ENCODE measurements at places on chromosomes 3 and 15. TPM values are rescaled to one million over a fixed set of nuclear protein-coding genes. Genes with fewer than 3 reads are reported as not detected.

- H3K4me3 ChIP-seq: no peak overlapping the region
- no peaks in the 10 kb centered on the region for H3K27me3 ChIP-seq
- H3K27ac ChIP-seq: no peak overlapping the region
- DNase-seq: no peak
- no peaks in the 10 kb centered on the region for H3K36me3 ChIP-seq
- H3K4me1 ChIP-seq: peaks cover 13% of the 10 kb centered on the region
Measured at GRCh38 chr15:100461049-100461448, 67.7 kb downstream of the CERS3 start.

- H3K4me3 ChIP-seq: no peak overlapping the region
- no peaks in the 10 kb centered on the region for H3K36me3 ChIP-seq
- no peaks in the 10 kb centered on the region for H3K4me1 ChIP-seq
Measured at GRCh38 chr3:189516039-189516438, 115.2 kb upstream of the TP63 start.

- no peaks in the 10 kb centered on the region for H3K4me1 ChIP-seq
- no peaks in the 10 kb centered on the region for H3K27me3 ChIP-seq
Measured at GRCh38 chr3:288417-288816, 91.9 kb downstream of the CHL1 start.

LTF gene
- not detected for total RNA-seq

POC1A gene
- 1.1 TPM for total RNA-seq

GRCh38 chr3:2274526-2274925, 175.9 kb downstream of the CNTN4 start:
- no peak overlapping the region for H3K27ac ChIP-seq
- DNase-seq: no peak
- no peaks in the 10 kb centered on the region for H3K27me3 ChIP-seq

DNA sequence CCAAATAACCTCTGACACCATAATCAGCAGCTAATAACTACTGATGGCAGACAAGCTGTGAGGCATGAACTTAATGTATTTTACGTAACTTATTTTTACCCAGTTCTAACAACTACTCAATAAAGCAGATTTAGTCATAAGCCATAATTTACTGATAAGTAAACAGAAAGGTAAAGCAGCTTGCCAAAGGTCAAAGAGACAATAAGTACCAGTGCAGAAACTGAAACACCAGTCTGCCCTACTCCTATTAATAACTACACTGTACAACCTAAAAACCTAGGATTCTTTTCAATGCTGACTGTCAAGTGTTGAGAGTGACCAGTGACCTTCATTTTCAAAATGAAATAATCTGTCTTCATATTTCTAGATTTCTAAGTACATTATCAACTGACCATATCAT, 152.2 kb downstream of the NR2E3 start:
- H3K27me3 ChIP-seq: no peaks in the 10 kb centered on the region
- H3K27ac ChIP-seq: no peak overlapping the region
- peaks cover 3% of the 10 kb centered on the region for H3K36me3 ChIP-seq
- no peaks in the 10 kb centered on the region for H3K4me1 ChIP-seq
- no peak overlapping the region for H3K4me3 ChIP-seq

DNA sequence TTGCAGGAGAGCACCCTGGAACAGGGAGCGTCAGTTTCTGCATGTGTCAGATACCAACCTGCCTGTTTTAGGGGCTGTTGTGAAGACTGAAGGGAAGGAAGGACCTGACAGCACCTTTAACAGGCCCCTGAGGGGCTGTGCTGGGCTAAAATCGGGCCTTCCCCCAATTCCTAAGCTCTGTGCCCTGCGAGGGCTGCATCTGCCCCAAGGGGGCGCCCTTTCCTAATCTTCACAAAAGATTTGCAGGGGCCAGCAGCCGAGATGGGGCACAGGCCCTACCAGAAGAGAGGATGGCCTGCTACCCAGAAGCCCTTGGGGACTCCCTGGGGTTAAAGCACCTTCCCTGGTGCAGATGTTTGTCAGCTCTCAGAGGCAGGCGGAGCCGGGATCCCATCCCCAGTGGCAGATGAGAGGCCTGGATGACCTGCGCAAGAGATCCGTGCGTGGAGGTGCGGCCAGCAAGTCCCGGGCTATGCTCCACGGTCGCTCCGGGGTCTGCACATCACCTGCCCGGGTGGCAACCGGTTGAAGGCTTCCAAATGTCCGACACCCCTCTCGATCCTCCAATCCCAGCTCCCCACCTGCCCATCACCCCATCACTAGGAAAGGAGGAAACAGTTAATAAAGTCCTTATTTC, 53.6 kb downstream of the RHCG start:
- no peak overlapping the region for H3K4me3 ChIP-seq
- DNase-seq: no peak
- no peaks in the 10 kb centered on the region for H3K4me1 ChIP-seq
- H3K27ac ChIP-seq: no peak overlapping the region
- no peaks in the 10 kb centered on the region for H3K36me3 ChIP-seq
- H3K27me3 ChIP-seq: no peaks in the 10 kb centered on the region

- no peak overlapping the region for H3K27ac ChIP-seq
- DNase-seq: no peak
- no peaks in the 10 kb centered on the region for H3K4me1 ChIP-seq
- H3K27me3 ChIP-seq: no peaks in the 10 kb centered on the region
- H3K36me3 ChIP-seq: no peaks in the 10 kb centered on the region
- H3K4me3 ChIP-seq: no peak overlapping the region
Measured at GRCh38 chr15:70127288-70127746, 29.6 kb upstream of the TLE3 start.

DNA sequence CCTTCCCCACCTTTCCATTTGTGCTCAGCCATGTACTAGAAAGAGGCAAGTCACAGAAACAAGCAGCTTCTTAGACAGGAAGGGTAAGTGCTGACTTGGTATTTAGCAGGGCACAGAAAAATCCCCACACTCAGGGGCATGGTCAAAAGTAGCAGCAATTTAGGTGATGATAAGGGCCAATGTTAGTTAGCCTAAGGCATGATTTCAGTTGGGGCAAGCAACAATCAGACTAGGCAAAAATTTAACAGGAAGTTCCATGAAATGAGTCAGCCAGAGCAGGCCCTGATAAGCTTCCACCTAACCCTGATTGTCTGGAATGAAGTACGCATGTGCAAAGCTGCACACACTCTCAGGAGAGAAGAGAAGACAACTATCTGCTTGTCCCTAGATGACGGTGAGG, 423.4 kb upstream of the UBE2E2 start:
- H3K4me3 ChIP-seq: no peak overlapping the region
- H3K4me1 ChIP-seq: no peaks in the 10 kb centered on the region
- H3K27me3 ChIP-seq: no peaks in the 10 kb centered on the region

DNA sequence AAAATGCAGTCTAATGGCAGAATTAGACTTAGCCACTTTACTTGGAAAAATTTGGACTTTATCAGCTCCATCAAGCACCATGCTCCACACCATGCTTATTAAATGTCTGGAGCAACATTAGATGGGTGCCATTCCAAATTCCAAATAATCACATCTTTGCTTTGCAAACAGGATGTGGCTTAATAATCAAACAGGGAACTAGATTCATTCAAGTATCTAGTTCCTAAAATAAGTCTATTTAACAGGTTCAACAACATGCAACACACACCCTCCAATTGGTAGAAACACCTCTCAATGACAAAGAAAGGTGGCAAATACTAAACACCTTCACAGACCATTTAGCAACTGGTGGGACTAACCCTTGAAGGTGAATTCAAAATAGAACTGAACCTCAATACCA, 3.5 kb downstream of the HEXA start:
- DNase-seq: no peak
- no peak overlapping the region for H3K4me3 ChIP-seq
- H3K4me1 ChIP-seq: peaks cover 38% of the 10 kb centered on the region
- no peak overlapping the region for H3K27ac ChIP-seq

DNA sequence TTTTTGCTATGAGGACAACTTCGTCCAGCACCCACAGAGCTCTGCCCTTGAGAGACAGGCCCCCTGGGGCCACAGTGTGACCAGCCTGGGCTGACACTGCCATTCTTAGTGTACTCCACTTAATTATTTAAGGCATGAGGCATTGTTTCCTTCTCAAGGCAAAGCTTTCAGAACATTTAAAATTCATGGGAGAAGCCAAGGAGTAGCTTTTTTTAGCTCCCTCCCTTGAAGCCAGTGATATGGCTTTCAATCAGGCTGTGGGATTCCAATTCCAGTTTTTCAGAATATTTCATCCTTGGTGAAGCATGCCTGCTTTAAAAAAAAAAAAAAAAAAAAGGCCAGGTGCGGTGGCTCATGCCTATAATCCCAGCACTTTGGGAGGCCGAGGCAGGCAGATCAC, 21.3 kb downstream of the HOMER2 start:
- no peaks in the 10 kb centered on the region for H3K36me3 ChIP-seq
- H3K27ac ChIP-seq: no peak overlapping the region
- H3K4me1 ChIP-seq: no peaks in the 10 kb centered on the region
- H3K4me3 ChIP-seq: no peak overlapping the region
- DNase-seq: no peak
- H3K27me3 ChIP-seq: no peaks in the 10 kb centered on the region

DNA sequence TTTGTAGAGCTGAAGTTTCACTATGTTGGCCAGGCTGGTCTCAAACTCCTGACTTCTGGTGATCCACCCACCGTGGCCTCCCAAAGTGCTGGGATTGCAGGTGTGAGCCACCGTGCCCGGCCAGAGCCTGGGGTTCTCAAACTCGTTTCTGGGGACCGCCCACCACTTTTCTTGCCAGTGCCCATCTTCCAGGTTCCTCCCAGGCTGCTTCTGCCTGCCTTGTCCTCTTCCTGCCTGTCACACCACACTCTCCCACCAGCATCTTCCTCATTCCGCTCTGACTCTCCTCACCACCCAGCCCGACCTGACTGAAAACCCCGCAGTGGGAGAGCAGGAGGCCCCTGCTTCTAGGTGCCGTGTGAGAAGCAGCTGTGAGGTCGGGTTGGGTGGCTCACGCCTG, 3.1 kb upstream of the DYNLT2B start:
- peaks cover 11% of the 10 kb centered on the region for H3K4me1 ChIP-seq
- DNase-seq: no peak
- H3K4me3 ChIP-seq: no peak overlapping the region
- H3K27me3 ChIP-seq: no peaks in the 10 kb centered on the region
- H3K36me3 ChIP-seq: no peaks in the 10 kb centered on the region

DNA sequence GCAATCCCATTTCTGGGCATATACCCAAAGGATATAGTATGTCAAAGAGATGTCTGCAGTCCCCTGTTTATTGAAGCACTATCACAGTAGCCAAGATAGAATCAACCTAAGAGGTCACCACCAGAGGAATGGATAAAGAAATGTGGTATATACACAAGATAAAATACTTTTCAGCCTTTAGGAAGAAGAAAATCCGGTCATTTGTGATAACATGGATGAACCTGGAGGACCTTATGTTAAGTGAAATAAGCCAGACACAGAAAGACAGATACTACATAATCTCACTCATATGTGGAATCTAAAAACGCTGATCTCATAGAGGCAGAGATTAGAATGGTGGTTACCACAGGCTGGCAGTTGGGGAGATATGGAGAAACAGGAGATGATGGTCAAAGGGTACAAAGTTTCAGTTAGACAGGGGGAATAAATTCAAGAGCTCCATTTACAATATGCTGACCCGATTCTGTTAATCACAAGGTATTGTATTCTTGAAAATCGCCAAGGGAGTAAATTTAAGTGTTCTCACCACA, 195.8 kb downstream of the MTHFS start:
- DNase-seq: no peak
- no peak overlapping the region for H3K27ac ChIP-seq
- H3K36me3 ChIP-seq: no peaks in the 10 kb centered on the region
- H3K4me3 ChIP-seq: no peak overlapping the region
- no peaks in the 10 kb centered on the region for H3K4me1 ChIP-seq

ROPN1 gene
- not detected for total RNA-seq

DNA sequence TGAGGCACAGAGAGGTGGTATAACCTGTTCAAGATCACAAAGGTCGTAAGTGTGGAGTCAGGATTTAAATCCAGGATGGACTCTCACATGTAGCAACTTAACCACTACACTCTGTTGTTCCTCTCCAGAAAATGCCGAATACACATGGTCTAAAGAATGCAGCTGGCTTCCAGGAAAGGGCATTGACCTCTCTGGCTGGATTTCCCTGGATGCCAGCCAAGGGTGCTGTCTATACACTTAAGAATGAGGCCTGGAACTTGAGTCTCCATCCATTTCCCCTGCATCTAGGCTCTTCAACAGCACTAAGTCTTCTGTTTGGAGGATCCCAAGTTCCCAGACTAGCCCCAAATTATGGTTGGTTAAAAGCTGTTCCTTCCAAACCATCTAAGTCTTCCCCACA, 60.5 kb downstream of the CERS3 start:
- no peaks in the 10 kb centered on the region for H3K36me3 ChIP-seq
- no peaks in the 10 kb centered on the region for H3K27me3 ChIP-seq
- H3K4me1 ChIP-seq: peaks cover 13% of the 10 kb centered on the region
- H3K4me3 ChIP-seq: no peak overlapping the region
- H3K27ac ChIP-seq: no peak overlapping the region

GRCh38 chr15:92937901-92938300, 37.8 kb downstream of the CHD2 start:
- H3K27ac ChIP-seq: no peak overlapping the region
- peaks cover 24% of the 10 kb centered on the region for H3K4me1 ChIP-seq
- no peak overlapping the region for H3K4me3 ChIP-seq
- H3K36me3 ChIP-seq: peaks cover 73% of the 10 kb centered on the region
- no peaks in the 10 kb centered on the region for H3K27me3 ChIP-seq

GRCh38 chr15:60731583-60732130, 252.7 kb upstream of the ICE2 start:
- H3K36me3 ChIP-seq: no peaks in the 10 kb centered on the region
- H3K4me3 ChIP-seq: no peak overlapping the region
- no peak for DNase-seq
- no peaks in the 10 kb centered on the region for H3K27me3 ChIP-seq
- peaks cover 27% of the 10 kb centered on the region for H3K4me1 ChIP-seq

KNG1 gene
- not detected for total RNA-seq

- no peak overlapping the region for H3K4me3 ChIP-seq
- peaks cover 25% of the 10 kb centered on the region for H3K4me1 ChIP-seq
- no peaks in the 10 kb centered on the region for H3K36me3 ChIP-seq
- no peak overlapping the region for H3K27ac ChIP-seq
- no peaks in the 10 kb centered on the region for H3K27me3 ChIP-seq
Measured at GRCh38 chr15:91520850-91521249, 332.7 kb upstream of the SLCO3A1 start.

- peaks cover 5% of the 10 kb centered on the region for H3K27me3 ChIP-seq
- H3K27ac ChIP-seq: no peak overlapping the region
- H3K36me3 ChIP-seq: no peaks in the 10 kb centered on the region
- H3K4me1 ChIP-seq: no peaks in the 10 kb centered on the region
- DNase-seq: no peak
Measured at GRCh38 chr3:120801484-120801883, 58.9 kb downstream of the GTF2E1 start.

MB21D2 gene
- total RNA-seq: 3.4 TPM

All from CD4-positive, alpha-beta memory T cell (primary cell).